Iris pigment epithelial cell (primary cell): ENCODE measurements at places on chromosomes 7 and 10.

DNA sequence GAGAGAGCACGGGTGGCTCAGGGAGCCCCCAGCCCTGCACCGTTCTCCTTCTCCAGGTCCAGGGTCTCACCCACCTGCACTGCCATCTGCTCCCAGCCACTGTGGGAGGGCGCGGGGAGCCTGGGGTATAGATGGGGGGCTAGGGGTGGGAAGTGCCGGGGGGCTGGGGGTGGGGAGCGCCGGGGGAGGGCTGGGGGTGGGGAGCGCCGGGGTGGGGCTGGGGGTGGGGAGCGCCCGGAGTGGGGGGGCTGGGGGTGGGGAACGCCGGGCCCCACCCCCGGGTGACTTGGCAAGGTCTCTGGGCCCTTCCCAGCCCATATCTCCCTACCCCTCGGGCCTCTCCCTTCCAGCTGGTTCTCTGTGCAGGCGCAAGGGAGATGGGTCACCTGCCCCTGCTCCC lies at the start of gene GRIFIN:
TSS of gene GRIFIN (minus strand) at position 101 of the 400 bp plus-strand sequence. CDS start at position 86, 15 bp downstream.
- no peak for DNase-seq

DNA sequence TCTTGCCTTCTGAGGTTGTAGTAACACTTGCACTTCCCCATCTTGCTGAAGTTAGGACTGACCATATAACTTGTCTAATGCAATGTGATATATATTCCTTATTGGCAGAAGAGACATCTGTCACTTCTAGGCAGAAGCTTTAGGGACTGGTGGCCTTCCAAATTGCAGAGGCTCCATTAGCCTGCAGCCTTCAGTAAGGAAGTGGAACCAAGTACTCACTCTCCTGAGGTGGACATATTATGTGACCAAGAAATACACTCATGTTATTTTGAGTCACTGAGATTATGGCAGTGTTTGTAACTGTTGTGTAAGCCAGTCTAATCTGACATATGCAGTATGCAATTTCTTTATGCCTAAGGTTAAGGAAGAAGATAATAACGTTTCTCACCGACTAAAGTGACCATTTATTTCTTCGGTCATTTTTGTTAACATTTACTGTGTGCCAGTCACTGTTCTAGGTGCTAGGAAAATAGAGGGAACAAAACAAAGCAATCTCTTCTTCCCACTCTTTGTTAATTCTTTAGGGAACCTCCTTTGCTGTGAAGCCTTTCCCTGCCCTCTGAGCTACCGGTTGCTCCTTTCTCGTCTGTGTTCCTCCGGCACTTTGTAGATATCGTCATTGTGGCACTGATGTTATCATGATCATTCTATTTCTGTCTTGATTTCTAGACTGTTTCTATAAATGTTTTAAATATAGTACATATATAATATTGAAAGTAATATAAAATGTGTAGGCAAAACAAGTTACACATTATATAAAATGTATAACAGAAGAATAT lies 52.9 kb upstream of the HBP1 start:
- DNase-seq = no peak

- DNase-seq = no peak
These were observed 15.0 kb downstream of the DAGLB start for GRCh38 chr7:6432781-6433180.

- peak; percentile 28 for DNase-seq
These were observed 23.1 kb downstream of the PLPP4 start for GRCh38 chr10:120480065-120480600.

DNA sequence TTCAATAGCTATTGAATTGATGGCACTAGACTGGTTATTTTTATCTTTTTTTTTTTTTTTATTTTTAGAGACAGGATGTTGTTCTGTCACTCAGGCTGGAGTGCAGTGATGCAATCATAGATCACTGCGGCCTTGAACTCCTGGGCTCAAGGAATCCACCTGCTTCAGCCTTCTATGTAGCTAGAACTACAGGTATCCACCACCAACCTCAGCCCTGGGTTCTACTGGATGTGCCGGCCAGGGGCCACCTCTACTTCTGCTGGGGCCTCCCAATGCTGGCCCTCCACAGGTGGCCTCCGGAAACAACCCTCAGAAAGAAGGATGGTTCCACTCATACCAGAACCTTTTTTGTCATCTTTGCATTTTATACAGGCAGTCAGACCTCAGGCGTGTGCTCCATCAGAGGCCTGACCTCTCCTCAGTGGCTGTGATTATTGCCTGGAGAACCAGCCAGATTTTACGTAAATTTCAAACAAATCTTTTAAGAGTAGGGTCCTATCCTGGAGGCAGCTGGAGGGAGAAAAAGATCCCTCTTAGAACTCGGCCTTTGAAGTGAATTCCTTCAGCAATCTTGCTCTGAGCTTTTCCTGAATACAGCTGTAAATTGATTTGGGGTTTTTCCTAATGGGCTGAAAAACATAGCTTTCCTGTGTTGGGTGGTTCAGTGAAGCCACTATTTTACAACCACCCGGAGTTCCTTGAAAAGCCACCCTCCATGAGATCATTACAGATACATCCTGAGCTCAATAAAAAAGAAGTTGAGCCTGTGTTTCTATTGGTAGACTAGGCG lies 110.0 kb downstream of the SPAG6 start:
- no peak for DNase-seq

GRCh38 chr10:77305650-77306632 lies 331.7 kb downstream of the KCNMA1 start:
- DNase-seq = peak; percentile 24

GRCh38 chr7:26995666-26996065 lies 100.1 kb downstream of the HOXA1 start:
- no peak for DNase-seq

DNA sequence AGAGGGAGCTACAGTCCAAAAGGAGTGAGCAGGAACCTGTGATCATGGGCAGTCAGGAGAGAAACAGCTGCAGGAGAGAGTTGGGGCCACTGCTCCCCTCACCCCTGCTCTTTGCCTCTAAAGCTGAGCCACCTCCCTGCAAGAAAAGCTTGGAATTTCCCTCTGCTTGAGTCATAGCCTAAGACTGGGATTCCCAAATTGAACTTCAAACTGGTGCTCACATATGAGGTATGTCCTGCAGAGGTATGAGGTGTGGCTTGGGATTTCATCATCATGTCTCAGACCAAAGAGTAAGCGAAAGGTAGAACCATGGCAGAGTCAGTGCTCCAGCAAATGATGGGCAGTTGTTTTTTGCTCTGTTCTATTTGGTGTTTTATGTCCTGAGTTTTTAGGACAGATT lies 237.1 kb upstream of the NRP1 start:
- peak; percentile 18 for DNase-seq

DNA sequence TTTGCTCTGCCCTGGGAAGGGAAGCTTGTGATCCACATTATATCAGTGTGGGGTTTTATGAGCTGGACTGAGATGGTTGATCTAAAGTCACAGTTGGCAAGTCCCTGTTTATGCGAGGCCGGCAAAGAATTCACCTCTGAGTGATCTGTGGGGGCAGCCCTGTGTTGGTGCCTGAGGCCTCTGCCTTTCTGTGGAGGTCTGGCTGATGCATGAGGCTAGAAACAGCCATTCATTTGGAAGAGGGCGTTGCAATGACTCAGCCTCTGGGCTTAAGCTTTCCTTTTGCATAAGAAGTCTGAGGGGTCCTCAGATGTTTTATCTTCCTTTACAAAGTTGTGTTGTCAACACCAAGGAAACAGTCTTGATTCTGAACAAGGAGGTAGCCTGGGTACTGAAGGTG lies 126.9 kb downstream of the MGMT start:
- DNase-seq = no peak

DNA sequence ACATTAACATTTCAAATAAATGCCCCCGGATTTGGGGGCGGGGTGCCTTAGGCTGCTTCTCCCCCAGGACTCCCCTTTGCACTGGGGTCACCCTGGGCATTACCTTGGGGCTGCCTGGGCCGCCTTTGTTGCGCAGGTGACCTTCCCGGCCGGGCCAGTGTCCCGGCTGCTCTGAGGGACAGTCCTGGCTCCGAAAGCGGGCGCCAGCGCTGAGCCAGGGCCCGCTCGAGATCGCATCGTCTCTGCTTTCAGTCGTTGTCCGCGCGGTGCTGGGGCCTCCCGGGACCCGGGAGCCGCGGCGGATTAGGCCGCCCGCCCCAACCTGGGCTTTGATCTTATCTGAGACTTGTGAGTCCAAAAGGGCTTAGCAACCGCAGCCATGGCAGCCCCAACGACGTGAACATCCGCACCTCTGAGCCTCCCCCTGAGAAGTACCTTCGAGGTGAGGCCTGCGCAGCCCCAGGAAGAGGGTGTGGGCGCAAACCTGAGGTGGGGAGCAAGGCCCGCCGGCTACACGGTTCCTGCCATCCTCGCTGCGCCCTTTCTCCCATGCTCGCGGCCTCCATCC lies 14.8 kb upstream of the WAPL start:
- no peak for DNase-seq

- DNase-seq = no peak
These were observed 118.3 kb downstream of the FAM53B start for GRCh38 chr10:124625831-124626238.

- no peak for DNase-seq
These were observed 120.6 kb downstream of the ZWINT start for GRCh38 chr10:56240471-56240870.

- no peak for DNase-seq
These were observed 993 bp downstream of the PTPRN2 start for GRCh38 chr7:158586499-158587161.

DNA sequence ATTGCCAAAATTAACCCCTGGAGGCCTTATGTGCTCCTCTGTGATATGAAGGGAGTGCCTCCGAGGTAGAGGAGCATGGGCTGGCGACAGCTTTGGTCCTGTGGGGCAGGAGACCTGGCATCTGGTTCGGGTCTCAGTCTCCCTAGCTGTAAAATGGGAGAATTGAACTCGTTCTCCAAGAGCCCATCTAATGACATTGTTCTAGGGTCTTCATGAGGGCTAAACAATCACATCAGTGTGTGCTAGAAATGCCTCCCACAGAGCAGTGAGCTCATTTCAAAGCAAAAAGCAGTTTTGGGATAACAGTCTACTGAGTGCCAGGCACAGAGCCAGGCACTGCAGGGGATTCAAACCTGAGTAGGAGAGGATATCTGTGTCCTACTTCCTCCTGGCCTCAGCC lies 248.0 kb downstream of the RPS24 start:
- no peak for DNase-seq

DNA sequence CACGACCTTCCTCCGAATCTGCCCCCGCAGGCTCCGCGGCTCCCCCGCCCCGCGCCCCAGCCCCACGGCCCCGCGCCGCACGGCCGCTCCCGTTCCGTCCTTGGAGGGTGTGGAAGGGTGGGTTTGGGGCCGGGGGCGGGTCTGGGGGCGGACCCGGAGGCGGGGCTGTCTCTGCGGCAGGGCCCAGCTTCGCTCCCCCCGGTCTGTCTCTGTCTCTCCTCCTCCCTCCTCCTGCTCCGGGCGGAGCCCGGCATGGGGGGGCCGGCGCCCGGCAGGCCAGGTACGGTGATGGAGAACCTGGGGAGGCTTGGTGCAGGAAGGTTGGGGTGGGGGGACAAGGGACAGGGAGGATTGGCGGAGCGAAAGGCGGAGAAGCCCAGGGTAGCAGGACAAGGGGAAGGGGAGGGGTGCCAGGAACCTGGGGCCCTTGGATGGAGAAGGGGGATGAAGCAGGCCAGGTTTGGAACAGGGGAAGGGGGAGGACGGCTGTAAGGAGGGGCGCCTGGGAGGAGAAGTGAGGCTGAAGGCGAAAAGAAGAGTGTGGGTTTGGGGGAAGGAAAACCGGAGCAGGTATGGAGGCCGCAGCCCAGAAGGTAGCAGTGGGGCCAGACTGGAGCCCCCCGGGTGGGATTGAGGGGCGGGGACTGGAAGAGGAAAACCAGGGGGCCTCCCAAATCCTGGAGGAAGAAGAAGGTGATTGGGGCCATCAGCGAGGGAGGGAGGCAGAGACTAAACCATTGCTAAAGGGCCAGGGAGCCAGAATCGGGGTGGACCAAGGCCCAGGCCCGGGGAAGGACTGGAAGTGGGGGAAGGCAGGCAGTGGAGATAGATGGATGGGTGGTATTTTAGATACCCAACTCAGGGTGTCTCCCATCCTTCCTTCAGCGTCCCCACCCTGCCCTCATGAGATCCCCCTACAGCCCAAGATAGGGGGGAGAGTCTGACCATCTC lies at the start of gene NYAP1:
TSS of gene NYAP1 (plus strand) at position 206 of the 951 bp plus-strand sequence. CDS start 1,385 bp downstream, outside the sequence.
- DNase-seq = peak; percentile 64

GRCh38 chr7:128985660-128986059 lies 47.9 kb downstream of the IRF5 start:
- no peak for DNase-seq

DNA sequence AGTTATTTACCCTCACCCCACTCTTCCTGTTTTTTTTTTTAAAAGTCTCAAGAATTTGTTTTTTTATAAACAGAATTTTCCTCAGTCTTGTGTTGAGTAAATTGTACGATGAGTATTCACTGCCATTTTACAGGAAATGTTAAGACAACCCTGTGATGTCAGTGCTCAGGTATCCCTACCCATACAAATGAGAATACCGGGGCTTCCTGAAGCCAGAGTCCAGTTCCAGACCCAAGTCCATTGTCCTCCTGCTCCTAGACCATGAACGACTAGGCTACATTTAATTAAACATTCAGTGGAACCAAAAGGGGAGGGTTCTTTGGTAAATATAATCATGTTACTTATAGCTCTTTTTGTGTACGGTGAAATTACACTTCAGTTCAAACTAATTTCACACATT lies 79.2 kb downstream of the GNAI1 start:
- DNase-seq = peak; percentile 35

DNA sequence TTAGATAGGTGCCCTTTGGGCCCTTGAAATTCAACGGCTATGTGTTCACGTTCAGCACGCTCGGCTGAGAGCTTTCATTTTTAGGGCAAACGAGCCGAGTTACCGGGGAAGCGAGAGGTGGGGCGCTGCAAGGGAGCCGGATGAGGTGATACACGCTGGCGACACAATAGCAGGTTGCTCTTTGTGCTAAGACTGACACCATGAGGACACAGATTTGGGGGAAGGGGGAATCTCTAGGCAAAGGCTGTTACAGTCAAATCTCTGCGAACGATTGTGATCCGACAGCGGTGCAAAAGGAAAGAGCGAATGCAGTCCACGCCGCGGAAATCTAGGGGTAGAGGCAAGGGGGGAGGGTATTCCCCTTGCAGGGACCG lies 667 bp downstream of the KLLN start:
- DNase-seq = no peak

DNA sequence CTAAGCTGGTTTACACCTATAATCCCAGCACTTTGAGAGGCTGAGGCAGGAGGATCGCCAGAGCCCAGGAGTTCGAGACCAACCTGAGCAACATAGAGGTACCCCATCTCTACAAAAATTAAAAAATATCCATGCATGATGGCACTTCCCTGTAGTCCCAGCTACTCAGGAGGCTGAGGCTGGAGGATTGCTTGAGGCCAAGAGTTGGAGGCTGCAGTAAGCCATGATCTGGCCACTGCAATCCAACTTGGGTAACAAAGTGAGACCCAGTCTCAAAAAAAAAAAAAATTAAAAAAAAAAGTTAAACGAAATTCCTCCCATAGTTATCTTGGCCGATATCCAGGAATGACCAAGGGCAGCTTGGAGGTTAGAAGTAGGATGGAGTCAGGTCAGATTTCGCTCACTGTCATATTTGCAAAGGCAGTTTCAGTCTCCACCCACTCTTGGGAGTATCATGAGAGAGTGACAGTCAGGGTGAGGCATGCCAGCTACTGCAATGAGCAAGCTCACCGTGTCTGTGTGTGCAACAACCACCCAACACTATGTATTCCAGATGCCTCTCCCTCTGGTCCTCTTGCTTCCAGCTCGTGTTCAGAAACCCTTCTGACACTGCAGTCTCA lies 6.0 kb upstream of the ZDHHC4 start:
- no peak for DNase-seq

- DNase-seq = peak; percentile 38
These were observed 509.7 kb upstream of the AKR1E2 start for GRCh38 chr10:4316161-4316810.
